ENCODE measurements at places on chromosomes 4 and X. TPM values are rescaled to one million over a fixed set of nuclear protein-coding genes. Genes with fewer than 3 reads are reported as not detected.
A peak's percentile ranks its signal among the peaks of the same experiment; 100 is the strongest.

The NAT8L gene
- 1.5 TPM for polyA plus RNA-seq

The TRIM61 gene
- 0.16 TPM for polyA plus RNA-seq

The TRAM1L1 gene
- 2.0 TPM for polyA plus RNA-seq

- no peaks in the 10 kb centered on the region for H3K27me3 ChIP-seq
- H3K4me1 ChIP-seq = no peaks in the 10 kb centered on the region
- DNase-seq = no peak
- no peak overlapping the region for H3K4me3 ChIP-seq
- H3K27ac ChIP-seq = no peak overlapping the region
Measured at GRCh38 chrX:72316408-72317110, 10.8 kb upstream of the CITED1 start.

The GJB1 gene
- polyA plus RNA-seq = 98.2 TPM

The TBX22 gene
- 0.26 TPM for polyA plus RNA-seq

The FAT1 gene
- polyA plus RNA-seq = 35.3 TPM

GRCh38 chrX:1213971-1214370 lies 1.5 kb upstream of the CRLF2 start:
- no peak overlapping the region for H3K4me3 ChIP-seq
- H3K27me3 ChIP-seq = no peaks in the 10 kb centered on the region
- H3K4me1 ChIP-seq = no peaks in the 10 kb centered on the region
- H3K27ac ChIP-seq = no peak overlapping the region
- no peaks in the 10 kb centered on the region for H3K36me3 ChIP-seq
- no peak for DNase-seq

DNA sequence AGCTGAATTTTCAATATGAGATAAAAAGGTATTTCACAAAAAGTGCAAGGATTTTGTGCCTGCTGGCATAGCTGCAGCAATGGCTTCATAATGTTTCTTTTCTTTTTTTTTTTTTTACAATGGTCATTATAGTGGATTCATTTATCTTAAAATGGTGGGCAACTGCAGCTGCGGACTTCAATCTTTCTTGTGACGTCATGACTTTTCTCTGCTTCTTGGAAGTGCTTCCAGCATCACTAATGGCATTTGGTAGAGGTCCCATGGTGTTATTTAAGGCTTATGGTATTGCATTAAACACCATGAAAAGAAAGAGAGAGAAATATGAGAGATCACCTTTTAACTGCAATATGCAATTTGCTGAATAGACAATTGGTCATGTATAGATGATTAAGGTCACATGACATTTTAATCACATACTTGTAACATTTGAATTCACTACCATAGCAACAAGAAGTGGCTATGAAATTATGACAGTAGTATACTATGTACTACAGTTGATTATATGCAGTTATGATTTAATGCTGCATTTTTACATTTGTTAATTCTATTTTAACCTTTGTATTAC lies 684.0 kb upstream of the AADAT start:
- no peak overlapping the region for H3K27ac ChIP-seq
- H3K36me3 ChIP-seq = no peaks in the 10 kb centered on the region
- H3K27me3 ChIP-seq = no peaks in the 10 kb centered on the region
- no peak overlapping the region for H3K4me3 ChIP-seq
- H3K4me1 ChIP-seq = no peaks in the 10 kb centered on the region
- DNase-seq = no peak

DNA sequence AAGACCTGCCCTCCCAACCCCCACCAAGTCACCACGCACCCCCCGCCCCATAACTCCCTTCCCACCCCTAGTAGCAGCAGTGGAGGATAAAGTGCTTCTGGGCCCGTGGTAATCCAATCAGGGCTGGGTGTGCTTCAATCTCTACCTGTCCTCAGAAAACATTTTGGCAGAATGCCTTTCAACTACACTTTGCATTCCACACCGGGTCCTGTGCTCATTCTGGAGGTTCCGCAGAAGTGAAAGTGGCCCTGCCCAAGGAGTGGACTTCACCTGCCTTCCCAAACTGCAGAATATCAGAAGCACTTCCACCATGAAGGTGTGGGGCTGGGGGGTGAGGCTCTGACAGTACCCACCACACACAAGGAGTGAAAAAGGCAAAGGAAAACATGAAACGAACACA lies 322.3 kb downstream of the DHX15 start:
- H3K36me3 ChIP-seq = no peaks in the 10 kb centered on the region
- DNase-seq = no peak
- peaks cover 2% of the 10 kb centered on the region for H3K4me1 ChIP-seq
- H3K27me3 ChIP-seq = no peaks in the 10 kb centered on the region
- H3K27ac ChIP-seq = no peak overlapping the region

GRCh38 chr4:17475481-17475880 lies 36.4 kb downstream of the QDPR start:
- peaks cover 1% of the 10 kb centered on the region for H3K4me1 ChIP-seq
- DNase-seq = no peak
- H3K27ac ChIP-seq = no peak overlapping the region

DNA sequence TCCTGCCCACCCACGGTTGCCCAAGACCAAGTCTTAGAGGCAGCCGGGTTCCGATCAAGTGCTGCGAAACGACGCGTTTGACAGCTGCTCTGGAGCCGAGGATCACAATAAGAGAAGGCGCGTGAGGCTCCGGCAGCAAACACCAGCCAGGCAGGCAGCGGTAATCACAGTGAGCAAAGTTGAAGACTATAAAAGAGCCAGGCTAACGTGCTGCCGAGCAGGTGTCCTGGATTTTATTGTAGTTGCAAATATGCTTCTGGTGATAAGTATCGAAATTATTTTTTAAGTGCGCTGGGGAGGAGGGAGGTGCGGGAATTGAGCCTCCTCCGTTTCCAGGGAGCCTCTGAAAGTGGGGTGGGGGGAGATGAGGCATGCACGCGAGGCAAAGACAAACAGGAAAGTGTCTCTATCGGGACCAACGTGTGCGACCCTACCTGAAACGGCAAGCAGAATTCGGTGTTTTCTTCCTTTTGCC lies 590 bp downstream of the GABRA2 start:
- H3K4me1 ChIP-seq = peaks cover 14% of the 10 kb centered on the region
- H3K27ac ChIP-seq = no peak overlapping the region
- peaks cover 61% of the 10 kb centered on the region for H3K27me3 ChIP-seq

The PSMD10 gene
- 61.2 TPM for polyA plus RNA-seq

DNA sequence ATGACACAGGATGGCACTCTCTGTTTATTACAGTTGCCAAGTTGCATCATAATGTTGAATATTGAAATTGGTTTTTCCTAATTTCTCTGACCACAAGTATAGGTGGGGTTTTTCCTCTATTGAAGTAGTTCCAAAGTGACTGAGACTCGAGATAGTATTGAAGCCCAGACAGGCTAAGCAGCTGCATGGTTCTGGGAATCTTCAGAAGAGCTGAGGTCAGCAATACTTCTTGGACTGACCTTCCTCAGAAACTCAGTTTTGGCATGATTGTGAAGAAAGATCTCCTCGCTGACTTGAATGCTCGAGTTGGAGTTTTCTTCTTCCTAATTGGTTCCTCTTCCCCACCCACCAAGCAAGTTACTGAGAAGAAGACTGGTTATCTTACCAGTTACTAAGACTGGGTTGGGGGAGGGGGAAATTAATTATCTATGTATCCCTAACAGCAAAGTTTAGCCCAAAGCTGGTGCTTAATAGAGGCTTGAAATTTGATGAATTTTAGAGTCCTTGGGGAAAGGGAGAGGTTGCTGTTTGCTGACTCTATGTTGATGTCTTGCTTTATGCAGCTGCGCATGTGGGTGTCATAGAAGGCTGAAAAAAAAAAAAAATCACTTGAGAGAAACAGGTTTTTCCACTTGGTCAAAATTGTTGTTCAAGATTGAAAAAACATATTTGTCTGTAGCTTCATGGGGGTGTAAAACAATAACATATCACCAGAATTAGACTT lies 91.1 kb downstream of the P2RY10 start:
- no peak overlapping the region for H3K4me3 ChIP-seq
- no peak overlapping the region for H3K27ac ChIP-seq

The DDX53 gene
- not detected for polyA plus RNA-seq

GRCh38 chrX:3479026-3479425 lies 132.6 kb upstream of the MXRA5 start:
- DNase-seq = no peak
- H3K4me3 ChIP-seq = no peak overlapping the region
- H3K27ac ChIP-seq = no peak overlapping the region
- H3K36me3 ChIP-seq = no peaks in the 10 kb centered on the region
- no peaks in the 10 kb centered on the region for H3K27me3 ChIP-seq

- H3K27ac ChIP-seq = peak overlapping the region; percentile 91
- no peak overlapping the region for H3K4me3 ChIP-seq
- peaks cover 5% of the 10 kb centered on the region for H3K4me1 ChIP-seq
- no peaks in the 10 kb centered on the region for H3K36me3 ChIP-seq
- H3K27me3 ChIP-seq = no peaks in the 10 kb centered on the region
- DNase-seq = peak; percentile 9
Measured at GRCh38 chrX:18098763-18099162, 121.9 kb downstream of the BEND2 start.

DNA sequence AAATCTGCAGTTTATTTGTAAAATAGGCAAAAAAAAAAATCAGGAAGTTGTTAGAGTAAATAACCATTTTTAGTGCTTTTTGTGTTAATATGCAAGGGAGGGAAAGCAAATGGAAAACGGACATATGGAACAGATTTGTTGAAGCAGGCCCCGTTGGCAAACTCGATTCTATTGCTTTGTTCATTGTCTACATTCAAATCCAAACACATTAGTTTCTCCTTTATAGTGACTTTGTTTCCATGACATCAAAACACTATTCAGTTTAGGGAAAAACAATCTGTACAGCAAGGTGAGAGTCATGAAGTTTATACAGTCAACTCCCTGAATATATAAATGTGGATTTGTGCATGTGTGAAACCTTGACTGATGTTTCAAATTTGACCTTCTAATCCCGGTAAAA lies 142.2 kb downstream of the FAM47A start:
- no peaks in the 10 kb centered on the region for H3K27me3 ChIP-seq
- DNase-seq = peak; percentile 43
- peak overlapping the region; percentile 47 for H3K27ac ChIP-seq
- no peak overlapping the region for H3K4me3 ChIP-seq
- H3K4me1 ChIP-seq = no peaks in the 10 kb centered on the region

GRCh38 chrX:139890991-139891700 lies 41.7 kb downstream of the ATP11C start:
- H3K27ac ChIP-seq = no peak overlapping the region
- H3K4me1 ChIP-seq = no peaks in the 10 kb centered on the region
- no peaks in the 10 kb centered on the region for H3K36me3 ChIP-seq
- H3K4me3 ChIP-seq = no peak overlapping the region
- H3K27me3 ChIP-seq = no peaks in the 10 kb centered on the region

The DCTD gene
- 94.8 TPM for polyA plus RNA-seq

The CXorf49B gene
- 12.1 TPM for polyA plus RNA-seq

The MAGEB1 gene
- not detected for polyA plus RNA-seq

- H3K27ac ChIP-seq = no peak overlapping the region
- DNase-seq = peak; percentile 0
- H3K36me3 ChIP-seq = no peaks in the 10 kb centered on the region
- H3K4me1 ChIP-seq = peaks cover 5% of the 10 kb centered on the region
Measured at GRCh38 chr4:121408-122084, 2.8 kb upstream of the ZNF718 start.

DNA sequence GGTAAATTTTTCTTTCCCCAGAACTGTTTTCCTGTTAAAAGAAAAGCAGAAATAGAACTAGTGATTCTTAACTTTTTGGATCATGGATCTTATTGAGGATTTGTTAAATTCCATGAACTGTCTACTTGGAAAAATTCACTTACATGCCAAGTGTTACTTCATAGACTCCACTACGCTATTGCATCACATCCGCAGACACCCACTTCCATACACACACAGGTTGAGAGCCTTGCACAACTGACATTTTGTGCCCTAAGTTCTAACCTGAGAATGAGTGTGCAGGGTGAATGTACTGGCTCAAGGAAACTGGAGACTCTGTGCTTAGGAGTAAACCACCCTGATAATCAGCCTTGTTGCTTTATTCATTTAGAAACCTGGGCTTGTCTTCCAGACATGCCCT lies 250.5 kb upstream of the EDA2R start:
- H3K4me1 ChIP-seq = no peaks in the 10 kb centered on the region
- no peaks in the 10 kb centered on the region for H3K36me3 ChIP-seq
- H3K27me3 ChIP-seq = no peaks in the 10 kb centered on the region
- no peak for DNase-seq
- H3K27ac ChIP-seq = no peak overlapping the region

- H3K4me1 ChIP-seq = peaks cover 28% of the 10 kb centered on the region
- H3K27me3 ChIP-seq = peaks cover 9% of the 10 kb centered on the region
- no peak for DNase-seq
- no peak overlapping the region for H3K27ac ChIP-seq
- H3K36me3 ChIP-seq = no peaks in the 10 kb centered on the region
Measured at GRCh38 chr4:139560406-139561104, 4.5 kb upstream of the SETD7 start.

DNA sequence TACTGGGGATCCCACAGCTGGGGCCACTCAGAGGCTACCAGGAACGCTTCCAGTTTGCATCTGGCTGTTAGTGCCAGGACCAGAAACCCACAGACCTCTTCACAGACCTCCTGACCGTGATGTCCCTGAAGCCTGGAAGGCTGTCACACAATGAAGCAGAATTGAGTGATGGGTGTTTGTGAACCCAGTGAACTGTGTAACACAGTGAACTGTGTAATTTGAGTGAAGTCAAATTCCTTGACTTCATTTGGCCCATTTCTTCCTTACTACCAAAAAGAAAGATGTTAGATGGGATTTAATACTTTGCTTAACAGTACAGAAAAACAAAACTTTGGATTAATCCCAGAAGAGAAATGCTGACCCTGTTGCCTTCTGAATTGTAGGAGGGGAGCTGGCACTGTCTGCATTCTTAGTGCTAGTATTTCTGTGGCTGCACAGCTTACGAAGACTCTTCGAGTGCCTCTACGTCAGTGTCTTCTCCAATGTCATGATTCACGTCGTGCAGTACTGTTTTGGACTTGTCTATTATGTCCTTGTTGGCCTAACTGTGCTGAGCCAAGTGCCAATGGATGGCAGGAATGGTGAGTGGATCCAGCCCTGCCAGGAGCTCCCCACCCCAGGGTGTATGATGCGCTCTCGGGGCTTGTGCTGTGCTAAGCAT lies 17.8 kb downstream of the SRD5A3 start:
- H3K27me3 ChIP-seq = no peaks in the 10 kb centered on the region
- H3K4me3 ChIP-seq = no peak overlapping the region
- no peaks in the 10 kb centered on the region for H3K36me3 ChIP-seq
- H3K27ac ChIP-seq = no peak overlapping the region

GRCh38 chr4:116082808-116083366 lies 969.5 kb upstream of the NDST4 start:
- no peaks in the 10 kb centered on the region for H3K36me3 ChIP-seq
- H3K27ac ChIP-seq = no peak overlapping the region
- DNase-seq = no peak
- no peaks in the 10 kb centered on the region for H3K27me3 ChIP-seq

The ITIH6 gene
- polyA plus RNA-seq = not detected
